ENCODE measurements at places on chromosomes 4 and X.

- DNase-seq = no peak
These were observed 11.5 kb downstream of the SFRP2 start for GRCh38 chr4:153777421-153777820.

DNA sequence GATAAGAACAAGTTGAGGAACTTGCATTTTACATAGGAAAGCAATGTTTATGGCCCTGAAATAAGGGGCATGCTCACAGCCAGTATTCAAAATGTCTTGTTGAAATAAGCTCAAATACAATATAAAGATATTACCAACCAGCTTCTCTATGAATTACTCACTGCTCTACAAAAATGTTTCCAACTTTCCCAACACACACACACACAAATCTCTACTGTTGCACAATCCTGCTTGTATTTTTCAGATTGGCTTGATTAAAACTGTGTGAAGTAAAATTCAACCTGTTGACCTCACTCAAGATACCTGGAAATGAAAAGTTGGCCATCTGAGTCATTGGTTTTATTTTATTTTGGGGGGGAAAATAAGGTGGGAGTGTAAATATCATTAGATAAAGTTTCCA lies 128.6 kb downstream of the CHIC2 start:
- DNase-seq = no peak

- DNase-seq = no peak
These were observed 357.8 kb upstream of the SLC7A11 start for GRCh38 chr4:138599965-138600364.

DNA sequence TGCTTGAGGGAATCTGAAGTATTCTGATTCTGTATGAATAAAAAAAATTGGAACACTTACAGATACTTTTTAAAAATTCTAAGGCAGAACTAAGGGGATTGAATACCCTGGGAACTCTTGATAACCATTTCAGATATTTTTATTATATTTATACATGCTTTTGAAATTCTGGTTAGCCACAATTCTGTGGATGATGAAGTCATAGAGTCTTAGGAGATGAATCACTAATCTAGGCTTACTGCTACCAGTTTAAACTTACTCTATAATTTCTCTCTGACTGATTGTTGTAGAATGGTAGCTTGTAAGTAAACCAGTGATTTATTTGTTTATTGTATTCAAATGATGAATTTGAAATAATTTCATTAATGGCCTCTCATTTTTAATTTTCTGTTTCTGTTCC lies 11.4 kb upstream of the SLAIN2 start:
- DNase-seq = no peak

- no peak for DNase-seq
These were observed 126.3 kb downstream of the RAPGEF2 start for GRCh38 chr4:159229164-159229563.

- DNase-seq = no peak
These were observed 333.2 kb upstream of the ATOH1 start for GRCh38 chr4:93495346-93495745.

DNA sequence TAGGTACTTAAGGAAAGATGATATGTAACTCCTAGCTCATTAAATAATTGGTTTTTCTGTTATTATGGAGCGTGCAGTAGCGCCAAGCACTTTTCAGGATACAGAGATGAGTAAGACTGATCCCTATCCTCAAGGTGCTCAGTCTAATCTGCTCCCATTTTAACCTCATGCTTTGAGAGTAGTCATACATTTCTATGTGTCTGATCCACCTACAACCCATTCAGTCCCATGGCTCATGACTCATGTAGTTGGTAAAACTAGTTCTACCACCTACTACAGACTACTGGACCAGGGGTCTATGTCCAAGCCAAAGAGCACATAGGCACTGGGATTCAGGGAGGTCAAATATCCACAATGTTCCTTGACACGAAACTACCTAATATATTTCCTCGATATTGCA lies 60.8 kb downstream of the TMEM154 start:
- DNase-seq = no peak

DNA sequence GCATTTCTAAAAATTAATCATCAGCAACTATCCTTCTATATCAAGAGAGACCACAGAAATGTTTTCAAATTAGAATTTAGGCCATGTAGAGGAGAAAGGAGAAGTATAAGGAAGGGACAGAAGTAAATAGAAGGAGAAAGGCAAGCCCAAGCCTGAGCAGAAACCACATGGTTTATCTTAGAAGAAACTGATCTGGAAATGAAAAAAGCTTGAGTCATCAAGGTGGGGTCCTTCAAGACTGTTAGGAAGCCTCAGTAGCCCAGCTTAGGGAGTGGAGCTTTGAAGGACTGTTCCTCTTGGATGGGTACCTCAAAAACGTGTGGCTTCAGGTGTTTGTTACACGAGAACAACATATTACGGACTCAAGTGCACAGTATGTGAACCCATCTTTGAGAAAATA lies 4.5 kb downstream of the BMX start:
- no peak for DNase-seq

DNA sequence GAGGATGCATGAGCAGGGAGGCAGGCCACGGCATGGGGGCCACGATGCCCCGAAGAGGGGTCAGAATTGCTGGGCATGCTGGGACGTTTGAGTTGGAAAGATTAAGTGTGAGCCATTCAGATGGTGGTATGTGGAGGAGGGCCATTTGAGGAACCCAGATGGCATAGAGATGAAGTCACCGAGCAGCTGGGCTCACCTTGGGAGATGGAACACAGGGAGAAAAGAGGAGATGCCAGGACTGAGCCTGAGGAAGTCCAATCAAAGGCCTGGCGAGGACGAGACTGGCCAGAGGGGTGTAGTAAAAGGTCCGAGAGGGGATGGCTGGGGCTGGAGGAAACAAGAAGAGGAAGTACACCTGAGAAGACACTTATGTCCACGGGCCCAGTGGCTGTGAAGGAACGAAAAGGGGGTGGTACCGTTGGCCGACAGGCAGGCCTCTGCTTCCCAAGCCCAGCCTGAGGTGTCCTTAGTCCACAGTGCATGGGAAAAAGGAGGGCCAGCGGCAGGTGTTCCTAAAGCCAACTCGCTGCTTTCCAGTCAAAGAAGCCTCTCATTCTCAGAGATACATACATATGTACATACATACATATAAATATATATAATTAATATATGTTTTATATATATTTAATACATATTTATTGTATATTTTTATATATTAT lies 54.6 kb upstream of the CLCN4 start:
- no peak for DNase-seq

GRCh38 chrX:12374286-12374685 lies 236.0 kb downstream of the FRMPD4 start:
- no peak for DNase-seq

DNA sequence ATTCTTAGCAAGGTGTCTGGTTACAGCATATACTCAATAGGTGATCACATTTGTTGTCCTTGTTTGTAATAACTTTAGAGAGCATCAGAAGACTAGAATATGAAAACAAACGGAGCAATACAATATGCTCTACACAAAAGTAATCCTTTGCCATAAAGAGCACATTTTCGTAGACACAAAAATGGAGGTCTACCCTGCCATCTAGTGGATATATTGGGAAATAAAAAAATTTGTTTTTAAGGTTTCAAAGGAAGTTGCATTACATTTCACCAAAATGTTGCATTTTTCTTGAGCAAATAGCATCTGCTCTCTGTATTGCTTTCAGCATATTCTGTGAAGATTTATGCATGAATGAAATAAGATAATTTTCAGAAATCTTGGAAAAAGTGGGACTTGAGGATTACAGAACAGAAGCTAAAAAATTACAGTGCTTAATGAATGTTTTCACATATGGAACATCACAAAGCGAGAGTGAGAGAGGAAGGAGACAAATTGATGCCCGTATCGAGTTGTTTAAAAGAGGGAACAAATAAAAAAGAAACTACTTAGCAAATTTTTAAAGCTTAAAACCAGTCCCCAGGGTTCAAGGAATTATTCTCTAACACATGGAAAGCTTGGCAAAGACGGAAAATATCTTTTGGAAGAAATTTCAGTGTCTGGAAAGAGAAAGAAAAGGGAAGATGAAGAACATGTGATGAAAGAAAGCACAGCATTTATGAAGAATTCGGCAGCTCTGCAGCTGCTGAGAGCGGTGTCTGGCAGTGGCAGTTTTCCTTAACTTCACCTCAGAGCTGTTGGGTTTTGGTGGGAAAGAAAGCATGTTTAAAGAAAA lies 390.1 kb downstream of the ANKRD50 start:
- DNase-seq = no peak

DNA sequence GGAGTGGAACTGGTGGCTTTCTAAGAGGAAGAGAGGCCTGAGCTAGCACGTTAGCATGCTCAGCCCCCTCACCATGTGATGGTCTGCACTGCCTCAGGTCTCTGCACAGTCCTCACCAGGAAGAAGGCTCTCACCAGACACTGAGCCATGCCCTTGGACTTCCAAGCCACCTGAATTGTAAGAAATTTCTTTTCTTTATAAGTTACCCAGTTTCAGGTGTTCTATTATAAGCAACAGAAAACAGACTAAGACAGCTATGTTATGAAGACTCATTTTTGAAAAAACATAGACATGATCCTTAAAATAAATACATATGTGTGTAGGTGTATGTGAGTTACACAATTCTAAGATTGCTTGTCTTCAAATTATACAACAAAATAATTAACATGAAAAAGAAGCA lies 74.7 kb downstream of the CEP44 start:
- no peak for DNase-seq

DNA sequence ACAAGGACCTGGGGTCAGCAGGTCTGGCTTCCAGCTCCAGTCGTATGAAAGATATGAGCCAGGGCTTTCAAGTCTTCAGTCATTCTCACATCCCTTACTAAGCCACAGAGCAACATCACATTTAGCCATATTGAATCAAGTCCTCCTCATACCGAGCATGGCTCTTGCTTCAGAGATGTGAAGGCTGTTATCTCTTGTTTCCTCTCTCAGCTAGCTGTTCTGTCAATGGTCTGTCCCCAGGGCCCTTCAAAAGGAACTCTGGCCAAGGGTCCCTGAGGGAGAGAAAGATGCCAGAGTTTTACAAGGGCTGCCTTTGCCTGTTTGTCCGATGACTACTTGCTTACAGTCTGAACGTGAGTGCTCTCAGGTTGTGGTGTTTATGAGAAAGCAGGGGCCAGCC lies 30.5 kb downstream of the DOCK11 start:
- no peak for DNase-seq

DNA sequence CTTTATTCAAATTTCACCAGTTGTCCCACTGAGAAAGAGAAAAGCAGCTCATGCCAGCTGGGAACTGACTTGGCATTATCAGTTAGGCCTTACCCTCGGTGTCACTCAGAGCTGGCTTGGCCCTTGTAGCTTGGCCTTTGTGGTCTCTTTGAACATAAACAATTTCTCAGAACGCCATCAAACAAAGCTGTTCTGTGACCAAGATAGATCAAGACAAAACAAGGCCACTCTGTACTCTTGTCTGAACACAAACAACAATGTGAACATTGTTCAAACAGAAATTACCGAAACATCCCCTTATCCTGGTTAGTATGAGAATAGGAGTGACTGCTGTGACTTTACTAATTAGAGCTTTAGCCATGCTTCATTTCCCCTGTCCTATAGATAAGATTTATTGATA lies 57.2 kb downstream of the DIPK2B start:
- no peak for DNase-seq

DNA sequence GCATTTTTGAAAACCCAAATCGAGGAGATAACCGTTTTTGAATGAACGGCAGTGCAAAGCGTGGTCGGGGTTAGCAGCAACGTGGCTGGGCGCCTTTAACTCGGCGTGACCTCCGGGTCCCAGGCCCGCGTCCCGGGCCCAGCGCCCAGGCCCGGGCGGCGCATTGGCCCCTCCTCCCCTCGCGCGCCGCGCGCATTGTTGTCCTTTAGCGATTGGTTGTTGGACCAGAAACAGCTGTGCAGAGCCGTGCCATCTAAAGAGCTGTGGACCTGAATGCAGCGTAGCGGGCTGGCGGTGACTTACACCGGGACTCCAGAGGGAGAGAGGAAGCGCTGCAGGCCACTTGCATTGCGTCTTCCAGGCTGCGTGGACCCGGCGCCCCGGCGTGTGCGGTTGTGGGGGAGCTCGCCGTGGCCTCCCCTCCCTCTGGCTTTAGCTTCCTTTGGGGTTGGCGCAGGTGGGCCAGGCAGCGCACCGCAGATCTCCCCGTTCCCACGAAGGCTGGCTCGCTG lies at the start of gene STOX2:
Gene STOX2 (plus strand): TSS at position 227 of the 512 bp plus-strand sequence. CDS start 1,484 bp downstream, outside the sequence.
- DNase-seq = no peak

DNA sequence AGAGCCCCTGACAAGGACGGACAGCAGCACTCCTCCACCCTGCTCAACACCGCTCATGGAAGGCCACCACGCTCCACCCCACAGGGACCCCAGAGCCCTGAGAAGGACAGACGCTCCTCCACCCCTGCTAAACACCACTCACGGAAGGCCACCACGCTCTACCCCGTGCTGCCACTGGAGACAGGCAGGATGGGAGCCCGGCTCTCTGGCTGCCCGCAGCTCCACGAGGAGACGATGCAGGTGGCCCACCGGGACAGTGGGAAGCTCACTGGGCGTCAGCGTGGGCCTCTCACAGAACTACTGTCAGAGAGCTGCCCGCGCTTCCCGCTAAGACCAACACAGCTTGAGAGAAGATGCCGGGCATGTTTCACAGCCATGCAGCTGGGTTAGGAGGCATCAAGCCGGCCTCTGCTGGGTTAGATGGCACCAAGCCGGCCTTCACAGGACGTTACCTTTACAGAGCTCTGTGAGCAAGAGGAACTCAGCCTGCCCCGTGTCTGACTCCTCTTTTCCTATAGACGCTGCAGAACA lies 20.8 kb downstream of the GAK start:
- no peak for DNase-seq

DNA sequence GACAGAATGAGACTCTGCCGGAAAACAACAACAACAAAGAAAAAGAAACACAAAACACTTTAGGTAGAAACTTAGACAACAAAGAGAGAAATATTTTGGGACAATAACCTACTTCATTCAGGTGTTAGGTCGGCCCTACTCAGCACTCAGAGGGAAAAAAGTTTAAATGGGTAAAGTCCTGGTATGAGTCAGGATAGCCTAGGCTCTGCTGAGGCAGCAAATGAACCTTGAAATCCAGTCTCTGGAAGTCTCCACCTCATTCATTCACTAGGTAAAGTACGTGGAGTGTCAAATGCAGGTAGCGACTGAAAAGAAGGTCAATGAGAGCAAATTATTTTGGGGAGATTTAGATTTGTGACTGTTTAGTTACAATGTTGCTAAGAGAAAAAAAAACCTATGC lies 127.4 kb downstream of the FHDC1 start:
- no peak for DNase-seq

GRCh38 chr4:1768367-1769034 lies 24.6 kb upstream of the FGFR3 start:
- DNase-seq = no peak

GRCh38 chr4:109998867-109999584 lies 86.3 kb downstream of the EGF start:
- no peak for DNase-seq

GRCh38 chr4:153791746-153792617 lies 3.1 kb upstream of the SFRP2 start:
- no peak for DNase-seq

- no peak for DNase-seq
These were observed 28.3 kb downstream of the NBDY start for GRCh38 chrX:56757327-56757726.

DNA sequence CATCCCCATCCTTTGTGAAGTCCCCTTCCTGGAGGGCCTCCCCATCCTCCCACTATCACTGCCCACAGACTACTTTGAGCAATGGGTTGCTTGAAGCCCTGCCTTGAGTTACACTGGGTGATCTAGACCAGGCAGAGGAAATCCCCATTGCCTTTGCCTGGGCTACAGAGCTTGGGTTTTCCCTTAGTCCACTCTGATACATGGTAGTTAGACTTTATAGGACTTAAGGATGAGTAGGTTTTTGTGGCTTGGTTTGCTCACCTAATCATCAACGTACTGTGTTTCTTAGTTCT lies 56.6 kb downstream of the TMEM131L start:
- DNase-seq = no peak

- no peak for DNase-seq
These were observed 24.0 kb downstream of the HAND2 start for GRCh38 chr4:173505924-173506518.
